Esophagus squamous epithelium (tissue), 5 donors: ENCODE measurements at places on chromosomes 1 and 21.

GRCh38 chr1:66475940-66476339 is 58.0 kb upstream of the SGIP1 start:
- no peaks in the 10 kb centered on the region for H3K27me3 ChIP-seq
- no peaks in the 10 kb centered on the region for H3K36me3 ChIP-seq
- no peak overlapping the region for H3K4me3 ChIP-seq
- no peak for DNase-seq

GRCh38 chr21:39136711-39137110 is 46.5 kb downstream of the PSMG1 start:
- no peaks in the 10 kb centered on the region for H3K36me3 ChIP-seq
- H3K4me3 ChIP-seq = no peak overlapping the region
- H3K27me3 ChIP-seq = no peaks in the 10 kb centered on the region
- no peak overlapping the region for H3K27ac ChIP-seq
- no peak for DNase-seq
- H3K4me1 ChIP-seq = peaks cover 11% of the 10 kb centered on the region

DNA sequence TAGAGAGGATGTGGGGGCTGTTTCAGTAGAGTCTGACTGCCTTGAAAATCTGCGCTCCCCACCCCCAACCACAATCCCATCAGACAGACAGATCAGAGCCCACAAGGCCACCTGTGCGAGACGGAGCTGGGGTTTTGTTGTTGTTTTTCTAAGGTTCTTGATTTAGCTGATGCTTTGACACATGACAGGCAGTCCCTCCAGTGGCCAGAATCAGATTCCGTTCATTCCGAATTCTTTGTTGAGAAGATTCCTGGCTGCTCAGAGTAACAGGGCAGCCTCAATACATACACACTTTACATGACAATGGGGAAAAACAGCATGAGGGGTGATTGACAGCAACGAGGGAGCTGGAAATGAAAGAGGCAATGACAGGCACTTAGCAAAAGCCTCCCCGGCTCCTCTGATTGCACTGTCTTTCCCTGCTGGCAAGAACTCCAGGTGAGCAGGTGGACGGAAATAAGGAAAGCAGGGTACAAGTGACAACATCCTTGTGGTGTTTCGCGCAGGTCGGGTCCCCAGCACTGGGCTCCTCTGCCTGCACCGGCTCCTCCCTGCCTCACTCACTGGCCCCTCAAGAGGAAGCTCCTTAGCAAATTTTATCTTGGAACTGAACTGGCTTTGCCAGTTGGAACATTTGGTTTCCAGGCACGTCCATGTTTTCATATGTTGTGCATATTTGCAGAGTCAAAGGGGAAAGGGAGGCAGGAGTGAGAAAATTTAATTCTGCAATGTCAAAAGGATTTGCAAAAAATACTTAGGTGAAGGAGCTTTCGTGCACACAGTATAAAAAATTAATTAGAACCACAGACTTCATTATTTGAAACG is 148.7 kb downstream of the PGBD5 start:
- DNase-seq = no peak
- H3K27me3 ChIP-seq = no peaks in the 10 kb centered on the region
- H3K4me3 ChIP-seq = no peak overlapping the region
- peaks cover 84% of the 10 kb centered on the region for H3K36me3 ChIP-seq

GRCh38 chr21:15020797-15021196 is 44.0 kb downstream of the NRIP1 start:
- no peaks in the 10 kb centered on the region for H3K4me1 ChIP-seq
- no peaks in the 10 kb centered on the region for H3K36me3 ChIP-seq
- H3K27ac ChIP-seq = no peak overlapping the region

DNA sequence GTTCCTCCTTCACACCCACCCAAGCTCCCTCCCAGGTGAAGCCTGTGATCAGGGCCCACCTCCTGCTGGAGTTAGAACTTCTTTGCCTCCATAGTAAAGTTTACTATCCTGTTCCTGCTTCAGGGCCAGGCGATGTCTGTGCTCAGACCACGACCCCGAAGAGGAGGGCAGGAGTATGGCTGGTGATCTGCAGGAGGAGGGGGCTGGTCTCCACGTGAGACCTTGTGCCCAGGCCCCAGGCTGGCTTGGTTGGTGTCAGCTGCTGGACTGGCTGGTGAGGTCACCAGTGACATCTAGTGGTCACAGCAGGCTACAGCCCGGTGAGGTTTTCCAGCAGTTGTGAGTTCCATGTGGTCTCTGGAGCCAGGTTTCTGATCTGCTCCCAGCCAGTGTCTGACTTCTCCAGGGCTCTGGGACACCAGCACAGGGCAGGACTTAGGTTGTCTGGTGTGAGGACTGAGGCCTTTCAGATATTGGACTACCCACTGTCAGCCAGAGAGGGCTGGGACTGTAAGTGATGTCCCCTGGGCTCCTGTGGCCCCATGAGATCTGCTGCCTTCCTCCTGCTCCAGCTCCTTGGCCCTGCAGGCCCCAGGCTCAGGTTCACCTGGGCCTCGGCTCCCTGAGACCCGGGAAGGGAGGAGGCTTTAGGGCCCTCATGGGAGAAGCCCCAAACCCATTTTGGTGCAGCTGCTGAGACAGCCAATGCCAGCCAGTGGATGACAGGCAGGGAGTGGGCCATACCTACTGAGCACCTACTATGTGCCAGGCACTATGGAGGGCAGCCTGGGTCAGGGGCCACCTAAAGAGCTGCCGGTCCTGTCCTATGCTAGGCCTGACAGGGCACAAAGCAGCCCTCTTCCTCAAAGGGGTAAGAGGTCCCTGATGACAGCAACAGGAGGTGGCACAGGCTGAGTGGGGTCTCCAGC is 6.0 kb upstream of the UBL4B start:
- H3K4me3 ChIP-seq = no peak overlapping the region
- no peaks in the 10 kb centered on the region for H3K27me3 ChIP-seq
- H3K4me1 ChIP-seq = no peaks in the 10 kb centered on the region
